NCI-H2029 treated with DMSO at 0.1 percent for 48 hours (cell line): ENCODE measurements at places on chromosomes 11 and 22.
A peak's percentile ranks its signal among the peaks of the same experiment; 100 is the strongest.

GRCh38 chr11:94342250-94342649, 37.9 kb downstream of the IZUMO1R start:
- DNase-seq, result no peak

DNA sequence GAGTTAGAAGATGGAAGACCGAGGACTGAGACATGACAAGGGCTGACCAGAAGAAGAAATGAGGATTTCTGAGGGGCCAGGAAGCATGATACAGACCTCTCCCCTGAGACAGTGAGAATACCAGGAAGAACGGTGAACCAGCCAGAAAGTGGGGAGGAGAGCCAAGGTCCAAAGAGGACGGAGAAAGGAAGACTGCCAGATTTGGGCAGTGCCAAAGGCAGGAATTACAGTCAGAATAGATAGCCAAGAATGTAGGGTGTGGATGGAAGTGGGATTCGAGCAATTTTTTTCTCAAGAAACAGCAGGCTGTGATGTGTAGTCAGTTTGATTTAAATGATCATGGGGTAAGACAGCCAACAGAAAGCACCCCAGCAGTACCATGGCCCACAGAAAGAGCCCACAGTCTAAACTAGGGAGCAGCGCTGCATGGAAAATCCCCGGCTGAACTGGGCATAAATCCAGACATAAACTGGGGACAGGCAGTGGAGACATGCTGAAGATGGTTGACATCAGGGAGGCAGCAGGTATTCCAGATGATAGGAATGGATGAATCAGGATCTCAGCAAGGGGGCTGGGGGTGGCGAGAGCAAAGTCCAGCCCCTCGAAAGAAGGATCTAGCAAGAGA, 67.3 kb upstream of the BARX2 start:
- no peak for DNase-seq

DNA sequence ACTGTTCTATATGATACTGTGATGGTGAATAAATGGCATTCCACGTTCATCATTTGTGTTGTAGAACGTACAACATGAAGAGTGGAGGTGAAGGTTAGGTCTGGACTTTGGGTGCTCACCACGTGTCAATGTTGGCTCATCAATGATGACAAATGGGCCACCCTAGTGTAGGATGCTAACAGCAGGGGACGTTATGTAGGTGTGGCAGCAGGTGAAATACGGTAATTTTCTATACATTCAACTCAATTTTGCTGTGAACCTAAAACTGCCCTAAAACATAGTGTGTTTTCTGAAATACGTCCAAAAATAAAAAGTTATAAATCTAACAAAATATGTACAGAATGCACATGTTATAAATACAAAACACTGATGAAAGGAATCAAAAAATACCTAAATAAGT, 6.2 kb downstream of the KRTAP5-6 start:
- DNase-seq, result no peak

- peak; percentile 53 for DNase-seq
These were observed 48.1 kb upstream of the SHISAL1 start for GRCh38 chr22:44360668-44361381.

GRCh38 chr11:37503411-37504059, 905.5 kb upstream of the RAG2 start:
- no peak for DNase-seq

DNA sequence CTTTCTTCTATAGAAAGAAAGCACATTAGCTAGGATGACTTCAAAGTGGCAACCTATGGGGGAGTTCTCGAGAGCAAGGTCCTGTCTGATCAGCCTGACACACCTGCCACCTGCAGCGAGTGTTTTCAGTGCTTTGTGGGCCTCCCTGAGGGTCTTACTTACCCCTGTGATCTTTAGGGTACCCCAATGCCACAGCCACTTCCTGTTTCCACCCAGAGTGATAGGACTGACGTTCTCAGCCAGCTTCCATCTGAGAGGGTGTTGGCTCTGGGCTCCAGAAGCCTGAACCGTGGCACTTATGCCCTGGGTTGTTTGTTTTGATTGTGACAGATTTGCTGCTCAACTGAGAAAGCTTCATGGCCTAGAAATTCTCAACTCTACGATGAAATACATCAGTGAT, 21.7 kb upstream of the ANKK1 start:
- no peak for DNase-seq

DNA sequence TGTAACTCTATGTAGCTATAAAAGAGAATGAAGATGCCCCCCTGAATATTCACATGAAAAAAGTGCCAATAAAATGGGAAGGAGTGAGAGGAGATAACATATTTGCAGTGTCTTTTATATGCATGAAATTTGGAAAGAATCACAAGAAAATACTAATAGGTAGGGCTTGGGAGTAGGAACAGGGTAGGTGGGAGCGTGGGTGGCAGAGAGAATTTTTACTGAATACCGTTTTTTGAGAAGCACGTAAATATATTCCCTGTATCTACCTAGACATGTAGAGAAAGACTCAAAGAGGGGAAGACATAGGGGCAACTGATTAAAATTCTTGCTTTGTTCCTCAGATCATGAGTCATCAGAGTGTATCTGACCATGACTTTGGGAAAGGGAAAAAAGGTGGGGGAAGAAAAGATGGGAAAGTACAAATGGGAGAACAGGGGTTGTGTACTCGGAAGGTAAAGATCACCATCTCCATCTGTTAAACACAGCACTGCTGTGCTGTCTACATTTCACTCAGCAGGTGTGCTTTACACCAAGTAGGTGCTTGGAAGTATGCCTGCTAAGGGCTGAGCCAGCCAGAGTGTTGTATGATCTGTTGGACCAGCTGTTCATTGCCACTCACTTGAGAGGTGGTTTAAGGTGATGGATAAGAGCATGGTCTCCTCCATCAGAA, 16.0 kb downstream of the PRR5L start:
- peak; percentile 75 for DNase-seq

DNA sequence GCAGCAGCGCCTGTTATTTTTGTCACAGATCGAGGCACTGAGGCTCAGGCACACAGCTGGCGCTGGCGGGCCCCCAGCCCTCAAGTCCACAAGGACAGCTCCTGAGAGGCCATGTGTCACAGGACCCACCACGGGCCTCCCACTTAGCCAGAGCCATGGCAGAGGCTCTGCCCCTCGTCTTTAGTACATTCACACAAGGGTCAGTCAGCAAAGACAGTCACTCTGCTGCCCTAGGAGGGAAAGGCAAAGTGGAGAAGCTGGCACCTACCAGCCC, 29.1 kb downstream of the GNAZ start:
- no peak for DNase-seq

DNA sequence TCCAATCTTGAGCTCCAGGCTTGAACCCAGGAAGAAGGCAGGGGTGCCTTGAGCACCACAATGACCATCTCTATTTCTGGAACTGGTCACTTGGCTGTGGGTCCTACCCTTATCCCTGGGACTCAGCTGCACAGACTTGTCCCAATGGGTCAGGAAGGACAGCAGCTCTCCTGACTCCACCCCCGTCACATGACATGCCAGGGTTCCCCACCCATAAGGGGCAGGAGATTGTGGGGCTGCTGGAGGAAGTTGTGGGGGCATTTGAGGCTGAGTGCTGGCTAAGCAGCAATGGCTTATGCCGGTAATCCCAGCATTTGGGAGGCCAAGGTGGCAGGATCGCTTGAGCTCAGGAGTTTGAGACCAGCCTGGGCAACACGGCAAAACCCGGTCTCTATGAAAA, 56.2 kb downstream of the NFAM1 start:
- DNase-seq, result no peak

- DNase-seq, result peak; percentile 5
These were observed 52.1 kb downstream of the ALG9 start for GRCh38 chr11:111819161-111819828.

GRCh38 chr11:125312812-125313211, 148.3 kb downstream of the PKNOX2 start:
- DNase-seq, result no peak

- no peak for DNase-seq
These were observed 456.2 kb downstream of the BRD1 start for GRCh38 chr22:49371325-49372110.

DNA sequence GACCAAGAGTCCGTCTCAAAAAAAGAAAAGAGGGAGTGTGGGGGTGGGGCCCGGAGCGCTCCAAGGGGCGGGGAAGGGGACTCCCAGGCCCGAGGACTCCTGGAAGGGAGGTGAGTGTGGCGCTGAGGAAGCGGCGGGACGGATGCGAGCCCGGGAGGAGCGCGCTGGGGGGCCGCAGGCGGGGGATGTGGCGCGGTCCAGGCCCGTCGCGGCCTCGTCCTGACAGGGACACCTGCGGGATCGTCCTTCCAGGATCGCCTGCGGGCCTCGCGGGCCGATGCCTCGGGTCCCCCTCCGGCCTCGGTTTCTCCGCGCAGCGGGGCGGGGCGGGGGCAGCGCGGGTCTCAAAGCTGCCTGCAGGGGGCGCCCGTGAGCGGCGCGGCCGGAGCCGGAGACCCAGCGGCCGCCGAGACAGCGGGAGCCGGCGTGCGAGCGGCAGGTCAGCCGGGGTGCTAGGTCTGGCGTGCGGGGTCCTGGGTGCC, 3.8 kb upstream of the ADORA2A start:
- DNase-seq, result no peak

DNA sequence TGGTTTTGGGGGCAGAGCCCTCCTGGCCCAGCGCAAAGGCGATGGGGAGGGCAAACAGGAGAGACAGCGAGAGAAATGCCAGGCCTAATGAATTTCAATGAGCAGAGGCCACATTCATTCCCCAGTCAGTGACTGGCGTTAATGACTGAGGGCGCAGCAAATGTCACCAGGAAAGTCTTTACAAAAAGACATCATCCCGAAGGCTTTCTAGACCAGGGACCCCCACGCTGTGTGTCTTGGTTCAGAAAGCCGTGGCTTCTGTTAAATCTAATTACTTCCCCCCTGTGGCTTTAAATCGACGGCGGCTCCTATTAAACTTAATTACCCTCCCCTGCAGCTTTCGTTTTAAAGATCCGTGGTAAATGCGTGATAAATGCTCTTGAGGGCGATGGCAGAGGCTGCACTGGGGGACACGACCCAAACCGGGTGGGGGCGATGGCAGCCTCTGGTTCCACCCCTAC, 1.6 kb upstream of the FGF19 start:
- no peak for DNase-seq

DNA sequence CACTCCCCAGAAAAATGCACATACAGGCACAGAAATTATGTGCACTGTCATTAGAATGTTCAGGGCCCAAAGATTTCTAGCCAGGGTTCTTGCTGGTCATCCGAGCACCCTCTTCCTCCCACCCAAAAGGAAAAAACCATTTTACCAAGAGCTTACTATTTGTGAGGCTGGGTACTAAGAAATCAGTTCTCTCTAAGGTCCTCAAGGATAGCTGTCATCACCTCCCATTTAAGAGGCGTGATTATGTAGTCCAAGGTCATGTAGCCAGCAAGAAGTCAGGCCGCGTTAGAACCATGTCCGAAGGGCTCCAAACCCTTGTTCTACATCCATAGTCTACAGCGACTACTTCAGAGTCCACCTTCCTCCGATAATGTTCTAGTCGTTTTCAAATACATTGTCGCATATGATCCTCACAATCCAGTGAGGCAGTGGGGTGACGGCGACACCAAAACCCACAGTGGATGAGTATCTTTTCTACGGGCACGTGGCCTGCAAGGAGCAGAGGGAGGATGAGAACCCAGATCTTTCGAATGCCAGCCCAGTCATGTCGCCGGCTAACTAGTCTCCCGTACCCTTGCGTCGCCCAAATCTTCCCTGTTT, 634 bp downstream of the TIMM8B start:
- no peak for DNase-seq

- DNase-seq, result no peak
These were observed 636 bp downstream of the KCNQ1OT1 start for GRCh38 chr11:2699185-2699530.

DNA sequence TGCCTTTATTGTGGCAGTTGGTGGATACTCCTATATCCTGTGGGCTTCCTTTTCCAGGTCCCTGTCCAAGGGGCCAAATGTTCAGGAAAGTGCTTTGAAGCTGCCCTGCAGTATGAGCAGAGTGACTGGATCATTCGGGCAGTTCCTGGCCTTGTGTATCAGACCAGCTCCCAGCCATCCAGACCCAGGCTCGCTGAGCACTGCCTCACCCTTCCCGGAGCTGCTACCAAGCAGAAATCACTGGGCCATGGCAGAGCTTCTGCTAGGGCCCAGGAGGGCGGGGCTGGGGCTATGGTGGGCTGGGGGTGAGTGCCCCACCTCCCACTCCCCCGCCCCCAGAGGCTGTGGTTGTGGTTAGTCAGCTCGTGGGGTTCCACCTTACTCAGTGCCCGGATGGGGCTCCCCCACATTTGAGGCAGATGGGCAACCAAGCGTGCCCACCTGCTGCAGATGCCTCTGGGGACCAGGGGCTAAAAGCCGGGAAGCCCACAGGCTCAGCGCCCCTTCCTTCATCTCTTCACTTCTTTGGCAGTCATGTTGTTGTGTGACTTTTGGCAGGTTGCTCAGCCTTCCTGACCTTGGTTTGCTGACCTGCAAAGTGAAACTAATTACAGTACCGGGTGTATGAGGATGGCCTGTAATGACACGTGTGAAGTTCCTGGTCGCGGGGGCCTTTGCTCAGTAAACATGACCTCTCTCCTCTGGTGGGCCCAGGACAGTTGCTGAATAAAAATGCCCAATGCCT, 2.1 kb upstream of the LRRC32 start:
- no peak for DNase-seq

GRCh38 chr11:127056338-127056971, 55.9 kb upstream of the KIRREL3 start:
- DNase-seq, result no peak

DNA sequence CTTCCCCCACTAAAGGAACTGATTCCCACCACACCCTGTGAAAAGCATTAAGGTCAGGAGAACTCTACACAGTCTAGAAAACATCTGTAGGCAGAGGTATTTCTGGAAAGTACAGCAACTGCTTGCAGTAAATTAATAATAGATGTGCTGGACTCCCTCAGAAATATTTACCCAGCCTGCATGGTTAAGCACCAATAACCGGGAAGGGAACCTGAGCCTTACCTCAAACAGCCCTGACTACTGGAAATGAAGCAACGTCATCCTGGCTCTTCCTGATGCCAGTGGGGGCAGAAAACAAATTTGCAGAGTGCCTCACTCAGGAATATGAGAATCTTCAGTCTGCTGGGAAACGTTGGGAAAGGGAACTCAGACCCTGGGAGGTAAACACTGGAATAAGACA, 318.1 kb downstream of the TENM4 start:
- peak; percentile 85 for DNase-seq

DNA sequence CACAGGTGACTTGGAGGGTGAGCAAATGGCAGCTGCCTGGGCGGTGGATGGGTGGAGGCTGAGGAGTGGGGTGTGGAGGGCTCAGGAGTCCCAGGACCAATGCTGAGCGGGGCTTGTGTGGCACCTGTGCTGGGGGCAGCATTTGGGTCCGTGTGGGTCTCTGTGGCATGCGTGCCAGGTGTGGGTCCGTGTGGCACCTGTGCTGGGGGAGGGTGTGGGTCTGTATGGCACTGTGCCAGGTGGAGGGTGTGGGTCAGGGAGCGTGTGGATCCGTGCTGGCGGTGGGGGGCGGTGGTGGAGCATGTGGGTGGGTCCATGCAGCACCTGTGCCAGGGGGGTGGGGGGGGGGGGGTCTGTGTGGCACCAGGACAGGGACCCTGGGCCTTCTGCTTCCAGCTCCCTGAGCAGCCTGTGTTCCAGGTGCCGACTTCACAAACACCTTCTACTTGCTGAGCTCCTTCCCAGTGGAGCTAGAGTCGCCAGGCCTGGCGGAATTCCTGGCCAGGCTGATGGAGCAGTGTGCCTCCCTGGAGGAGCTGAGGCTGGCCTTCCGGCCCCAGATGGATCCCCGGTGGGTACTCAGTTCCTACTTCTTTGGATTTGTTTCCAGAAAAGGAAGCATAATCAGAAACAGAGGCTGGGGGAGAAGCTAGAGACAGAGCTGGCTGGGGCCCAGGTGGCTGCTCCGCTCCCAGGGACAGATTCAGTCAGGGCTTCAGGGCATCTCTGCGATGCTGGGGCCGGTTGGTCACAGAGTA, 14.7 kb downstream of the SELENOO start:
- DNase-seq, result no peak
